Esophagus squamous epithelium (tissue), 5 donors: ENCODE measurements at places on chromosomes 5 and 9. TPM values are rescaled to one million over a fixed set of nuclear protein-coding genes. Genes with fewer than 3 reads are reported as not detected.

Gene SREK1
- total RNA-seq: 64.7 TPM

DNA sequence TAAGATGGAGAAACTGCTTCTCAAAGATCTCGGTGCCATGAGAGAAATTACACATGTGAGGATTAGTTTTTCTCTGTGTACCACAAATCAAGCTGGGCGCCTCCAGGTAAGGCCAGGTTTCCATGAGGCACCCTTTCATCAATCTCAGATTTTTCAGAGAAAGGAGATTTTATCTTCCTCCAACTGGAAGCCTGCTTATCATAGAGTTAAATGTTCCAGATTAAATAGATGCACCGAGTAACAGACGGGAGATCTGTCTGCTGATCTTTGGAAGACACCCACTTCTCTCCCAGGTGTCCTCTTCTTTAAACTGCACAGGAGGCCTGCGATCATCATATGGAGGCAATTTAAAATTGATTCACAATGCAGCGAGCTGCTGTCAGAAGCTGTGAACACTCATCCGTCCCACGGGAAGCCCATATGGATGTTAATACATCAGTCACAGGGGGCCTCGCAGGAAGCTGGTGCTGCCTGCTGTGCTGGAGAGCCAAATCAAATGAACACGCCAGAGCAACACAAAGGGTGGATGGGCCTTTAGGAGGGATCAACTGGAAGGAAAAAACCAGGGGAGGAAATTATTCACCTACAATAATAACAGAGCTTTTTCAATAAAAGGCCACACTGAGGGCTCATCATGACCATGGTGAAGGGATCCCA, 93.3 kb downstream of the TLE1 start:
- DNase-seq: no peak

DNA sequence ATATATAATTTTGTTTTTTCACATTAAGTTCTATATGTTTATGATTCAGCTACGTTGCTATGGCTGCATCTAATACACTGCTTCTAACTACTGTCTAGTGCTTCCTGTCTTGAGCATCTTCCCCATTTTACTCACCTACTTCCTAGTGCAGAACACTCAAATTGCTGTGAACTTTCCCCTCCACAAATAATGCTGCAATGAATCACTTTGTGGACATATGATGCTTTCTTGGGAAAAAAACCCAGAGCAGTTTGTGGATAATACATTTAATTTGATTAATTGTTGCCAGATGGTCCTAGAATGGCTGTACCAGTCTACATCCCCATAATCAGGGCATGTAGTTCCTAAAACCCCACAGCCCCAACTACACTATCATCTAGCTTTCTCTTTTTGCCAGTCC, 18.5 kb downstream of the CD180 start:
- no peak for DNase-seq

DNA sequence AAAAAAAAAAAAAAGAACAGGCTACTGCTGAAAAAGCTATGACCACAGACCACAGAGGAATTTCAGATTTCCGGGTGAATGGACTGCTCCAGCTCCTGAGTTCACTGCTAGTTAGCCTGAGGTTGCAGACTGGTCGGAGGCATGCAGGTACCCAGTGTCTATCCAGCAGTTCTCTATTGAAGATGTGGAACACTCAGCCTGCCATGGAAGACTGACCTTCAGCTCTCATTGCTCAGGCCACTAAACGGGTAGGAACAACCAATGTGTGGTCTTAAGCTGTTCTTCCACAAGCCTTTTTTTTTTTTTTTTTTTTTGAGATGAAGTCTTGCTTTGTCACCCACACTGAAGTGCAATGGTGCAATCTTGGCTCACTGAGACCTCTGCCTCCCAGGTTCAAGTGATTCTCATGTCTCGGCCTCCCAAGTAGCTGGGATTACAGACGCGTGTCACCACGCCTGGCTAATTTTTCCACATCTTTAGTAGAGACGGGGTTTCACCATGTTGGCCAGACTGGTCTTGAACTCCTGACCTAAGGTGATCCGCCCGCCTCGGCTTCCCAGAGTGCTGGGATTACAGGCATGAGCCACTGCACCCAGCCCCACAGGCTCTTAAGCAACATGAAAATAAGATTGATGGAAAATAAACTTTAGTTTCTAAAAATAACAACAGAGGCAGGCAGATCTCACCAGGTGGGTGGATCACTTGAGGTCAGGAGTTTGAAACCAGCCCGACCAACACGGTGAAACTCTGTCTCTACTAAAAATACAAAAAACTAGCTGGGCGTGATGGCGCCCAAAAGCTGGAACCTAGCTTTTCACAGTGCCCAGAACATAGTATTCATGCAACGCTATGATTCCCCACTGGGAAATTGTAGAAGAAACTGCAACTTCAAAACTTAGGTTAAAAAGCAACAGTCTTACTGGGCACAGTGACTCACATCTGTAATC, 20.0 kb upstream of the NPM1 start:
- DNase-seq: no peak

DNA sequence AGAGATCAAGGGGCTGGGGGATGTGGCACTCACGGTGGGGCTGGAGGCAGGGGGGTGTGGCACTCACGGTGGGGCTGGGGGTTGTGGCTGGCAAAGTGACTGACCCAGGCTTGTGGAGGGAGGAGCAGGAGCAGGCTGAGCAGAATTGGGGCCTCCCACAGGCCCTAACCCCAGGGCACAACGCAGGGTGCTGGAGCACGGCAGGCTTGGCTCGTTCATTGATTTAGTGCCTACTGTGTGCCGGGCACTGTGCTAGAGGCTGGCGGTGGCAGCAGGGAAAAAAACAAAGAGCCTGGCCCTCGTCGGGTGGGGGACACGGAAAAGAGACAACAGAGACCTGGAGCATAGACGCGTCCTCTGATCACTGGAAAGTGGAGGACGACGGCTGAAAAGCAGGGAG, 80.9 kb downstream of the HMCN2 start:
- no peak for DNase-seq
